Activated CD4-positive, alpha-beta T cell treated with anti-CD3 and anti-CD28 coated beads, Interleukin-2, amount 10 ng/mL, durations not matched to agents 24 days and 14 days (primary cell): ENCODE measurements at places on chromosomes 2 and 18.
A peak's percentile ranks its signal among the peaks of the same experiment; 100 is the strongest.

- H3K36me3 ChIP-seq: no peaks in the 10 kb centered on the region
- H3K27ac ChIP-seq: no peak overlapping the region
- H3K4me3 ChIP-seq: no peak overlapping the region
- H3K27me3 ChIP-seq: peaks cover 14% of the 10 kb centered on the region
- no peak for DNase-seq
Observed at GRCh38 chr2:215915441-215915840, 97.9 kb downstream of the MREG start.

DNA sequence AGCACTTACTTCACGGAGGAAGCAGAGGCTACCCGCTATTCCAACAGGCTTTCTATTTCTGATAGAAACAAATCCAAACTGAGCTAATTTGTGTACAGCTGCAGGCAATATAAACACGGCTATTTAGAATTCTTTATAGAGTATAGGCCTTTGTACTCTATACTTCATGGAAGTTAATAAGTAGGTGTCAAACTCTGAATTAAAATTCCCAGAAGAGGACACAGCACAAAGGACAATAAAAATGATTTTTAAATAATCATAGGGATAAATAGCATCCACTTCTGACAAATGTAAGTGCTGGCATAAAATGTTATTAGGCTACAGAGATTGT, 261.5 kb downstream of the AFF3 start:
- no peak for DNase-seq
- H3K4me3 ChIP-seq: no peak overlapping the region
- no peaks in the 10 kb centered on the region for H3K36me3 ChIP-seq
- H3K27ac ChIP-seq: no peak overlapping the region

GRCh38 chr2:10397878-10398277, 50.2 kb downstream of the ODC1 start:
- H3K4me1 ChIP-seq: peaks cover 23% of the 10 kb centered on the region
- H3K4me3 ChIP-seq: no peak overlapping the region
- H3K27ac ChIP-seq: no peak overlapping the region
- peaks cover 27% of the 10 kb centered on the region for H3K36me3 ChIP-seq

DNA sequence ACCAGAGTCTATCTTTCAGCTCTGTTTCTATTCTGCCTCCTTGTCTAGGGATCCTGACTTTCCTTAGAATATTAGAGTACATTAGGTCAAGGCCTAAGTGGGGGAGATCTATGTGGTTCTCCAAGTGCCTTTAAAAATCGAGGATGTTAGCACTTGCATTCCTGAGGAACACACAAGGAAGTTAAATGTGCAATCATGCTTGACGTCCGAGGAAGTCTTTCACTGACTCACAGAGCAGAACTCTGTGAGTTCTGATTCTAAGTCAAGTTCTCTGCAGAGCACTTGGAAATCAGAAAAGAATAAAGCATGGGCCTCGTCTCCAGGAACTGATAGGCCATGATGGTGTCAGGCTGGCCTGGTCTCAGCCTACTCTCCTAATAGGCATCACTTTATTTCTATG, 17.2 kb downstream of the FHOD3 start:
- DNase-seq: no peak
- peaks cover 3% of the 10 kb centered on the region for H3K27me3 ChIP-seq
- no peaks in the 10 kb centered on the region for H3K4me1 ChIP-seq
- no peak overlapping the region for H3K4me3 ChIP-seq
- no peak overlapping the region for H3K27ac ChIP-seq
- no peaks in the 10 kb centered on the region for H3K36me3 ChIP-seq

GRCh38 chr2:36708041-36708741, 11.7 kb downstream of the VIT start:
- H3K4me1 ChIP-seq: no peaks in the 10 kb centered on the region
- H3K4me3 ChIP-seq: no peak overlapping the region
- no peak overlapping the region for H3K27ac ChIP-seq
- H3K27me3 ChIP-seq: no peaks in the 10 kb centered on the region
- DNase-seq: peak; percentile 28
- no peaks in the 10 kb centered on the region for H3K36me3 ChIP-seq

DNA sequence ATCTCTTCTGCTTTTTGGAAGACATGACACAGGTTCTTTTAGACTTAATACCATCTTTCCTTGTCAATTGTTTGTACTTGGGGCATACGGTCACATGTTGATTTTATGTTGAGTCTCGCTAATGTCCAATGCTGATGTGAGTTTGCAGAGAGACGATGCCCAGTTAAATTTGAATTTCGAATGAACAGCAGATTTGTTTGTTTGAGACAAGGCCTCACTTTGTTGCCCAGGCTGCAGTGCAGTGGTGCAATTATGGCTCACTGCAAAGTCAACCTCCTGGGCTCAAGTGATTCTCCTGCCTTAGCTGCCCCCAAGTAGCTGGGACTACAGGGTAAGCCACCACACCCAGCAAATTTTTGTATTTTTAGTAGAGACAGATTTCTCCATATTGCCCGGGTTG, 473.5 kb downstream of the RIT2 start:
- H3K27me3 ChIP-seq: no peaks in the 10 kb centered on the region
- H3K27ac ChIP-seq: no peak overlapping the region
- H3K36me3 ChIP-seq: no peaks in the 10 kb centered on the region
